ENCODE measurements at places on chromosomes 6 and 20. TPM values are rescaled to one million over a fixed set of nuclear protein-coding genes. Genes with fewer than 3 reads are reported as not detected.

DNA sequence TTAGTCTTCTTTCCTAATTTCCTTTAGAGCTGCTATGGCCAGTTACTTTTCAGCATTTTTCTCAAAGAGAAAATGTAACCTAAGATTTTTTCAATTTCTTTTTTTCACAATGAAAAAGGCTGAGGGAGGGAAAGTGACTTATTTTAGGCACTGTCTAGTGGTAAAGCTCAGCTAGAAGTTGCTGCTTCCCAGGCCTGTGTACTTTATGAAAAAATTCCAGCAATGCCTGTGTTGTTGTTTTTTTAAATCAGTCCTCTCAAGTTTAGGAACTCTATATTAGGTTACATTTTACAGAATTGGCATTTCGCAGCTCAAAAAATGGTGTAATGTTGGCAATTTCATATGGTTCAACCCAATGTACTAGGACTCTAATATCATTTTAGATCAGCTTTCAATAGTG is 269.6 kb downstream of the ARID1B start:
- no peak for DNase-seq

- DNase-seq: no peak
Measured at GRCh38 chr6:19153270-19153980, 683.7 kb upstream of the ID4 start.

- no peak for DNase-seq
Measured at GRCh38 chr20:36988494-36988966, 37.0 kb upstream of the SAMHD1 start.

- DNase-seq: peak; percentile 68
Measured at GRCh38 chr20:21235484-21236445, 67.4 kb upstream of the XRN2 start.

- no peak for DNase-seq
Measured at GRCh38 chr6:151166180-151166579, 73.6 kb upstream of the AKAP12 start.

JAG1 gene
- 0.11 TPM for total RNA-seq

DNA sequence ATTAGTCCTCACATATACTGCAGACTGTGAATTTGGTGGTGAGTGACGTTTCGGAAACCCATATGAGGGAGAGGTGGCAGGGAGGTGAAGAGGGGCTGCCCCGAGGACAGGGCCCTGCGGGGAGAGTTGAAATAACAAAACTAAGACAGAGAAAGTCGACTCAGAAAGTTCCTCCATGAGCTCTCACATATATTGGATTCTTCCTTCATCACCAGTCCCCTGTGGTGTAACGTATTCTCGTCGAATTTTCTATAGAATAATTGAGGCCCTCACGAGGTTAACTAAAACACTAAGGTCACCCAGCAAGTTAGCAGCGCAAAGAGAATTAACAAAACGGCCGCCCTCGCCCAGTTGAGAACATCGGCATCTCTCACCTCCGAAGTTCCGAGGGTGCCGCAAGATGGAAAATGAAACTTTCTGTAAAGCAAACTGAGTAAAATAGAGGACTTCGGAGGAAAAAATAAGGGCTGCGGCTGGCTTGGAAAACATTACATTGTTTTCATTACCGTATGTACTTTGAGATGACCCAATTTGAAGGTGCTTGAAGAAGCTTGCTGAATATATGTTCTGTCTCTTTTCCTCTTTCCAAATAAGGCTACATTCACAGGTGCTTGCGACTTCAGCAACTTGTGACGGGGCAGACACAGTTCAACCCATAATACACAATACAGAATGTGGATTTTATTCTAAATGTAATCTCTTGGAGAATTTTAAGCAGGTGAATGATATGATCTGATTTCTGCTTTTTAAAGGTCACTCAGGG is 490.9 kb upstream of the JARID2 start:
- peak; percentile 61 for DNase-seq

DNA sequence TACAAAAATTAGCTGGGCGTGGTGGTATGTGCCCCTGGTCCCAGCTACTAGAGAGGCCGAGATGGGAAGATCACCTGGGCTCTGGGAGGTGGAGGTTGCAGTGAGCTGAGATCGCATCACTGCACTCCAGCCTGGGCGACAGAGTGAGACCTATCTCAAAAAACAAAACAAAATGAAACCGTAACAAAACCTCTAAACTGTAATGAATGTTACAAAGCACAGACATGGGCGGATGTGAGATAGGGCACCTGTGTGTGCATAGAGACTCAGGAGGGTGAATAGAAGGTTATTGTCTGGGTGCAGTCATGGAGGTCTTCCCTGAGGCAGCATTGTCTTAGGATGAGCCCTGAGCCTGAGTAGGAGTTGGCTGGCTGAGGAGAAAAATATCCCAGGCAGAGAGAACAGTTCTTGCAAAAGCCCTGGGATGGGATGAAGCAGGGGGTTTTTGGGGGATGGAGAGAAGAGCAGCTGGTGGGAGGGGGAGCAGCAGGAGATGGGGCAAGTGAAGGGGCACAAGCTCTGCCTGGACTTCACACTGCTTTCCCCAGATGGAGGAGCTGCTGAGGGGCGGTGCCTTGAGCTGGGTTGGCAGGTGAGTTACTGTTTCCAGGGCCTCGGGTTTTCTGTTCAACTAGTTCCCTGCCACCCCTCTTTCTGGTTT is 5.2 kb downstream of the BCAS4 start:
- no peak for DNase-seq

SYTL3 gene
- 96.6 TPM for total RNA-seq

GJA10 gene
- not detected for total RNA-seq

GRCh38 chr6:133896344-133896721 is 7.4 kb downstream of the TCF21 start:
- DNase-seq: no peak

DNA sequence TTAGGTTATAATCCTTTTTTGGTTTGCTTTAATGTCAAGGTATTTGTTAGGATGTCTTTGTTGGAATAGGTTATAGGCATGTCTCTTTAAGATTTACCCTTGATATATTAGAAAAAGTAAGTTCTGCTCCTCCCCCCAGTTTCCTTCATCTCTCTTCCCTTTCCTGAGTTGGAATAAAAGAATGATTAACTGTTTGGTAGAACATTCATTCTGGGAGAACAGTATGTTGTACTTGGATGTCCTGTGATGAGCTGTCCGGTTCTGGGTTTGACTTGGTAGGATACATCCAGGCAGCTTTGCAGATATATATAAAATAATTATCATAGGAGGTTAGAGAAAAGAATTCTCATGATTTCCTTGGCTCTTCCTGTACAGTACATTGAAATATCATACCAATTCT is 199.6 kb upstream of the RREB1 start:
- DNase-seq: no peak

APOM gene
- total RNA-seq: 2.4 TPM

GRCh38 chr6:112764377-112764776 is 417.2 kb downstream of the RFPL4B start:
- DNase-seq: no peak

DNA sequence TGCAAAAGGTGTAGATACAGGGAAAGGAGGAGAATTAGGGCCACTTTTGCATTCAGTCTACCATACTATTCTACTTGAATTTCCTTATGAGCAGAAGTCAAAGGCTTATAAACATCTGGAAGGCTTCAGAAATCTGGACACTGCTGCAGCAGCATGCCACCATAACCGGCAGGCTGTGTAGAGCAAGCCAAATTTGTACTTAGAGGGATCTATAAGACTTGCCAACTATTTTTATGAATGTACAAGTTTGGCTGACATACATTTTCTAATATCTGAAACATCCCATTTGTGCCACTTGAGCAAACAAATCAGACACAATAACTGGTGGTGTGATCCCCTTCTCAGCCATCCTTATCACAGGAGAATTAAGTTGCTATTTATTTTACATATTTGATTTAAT is 14.0 kb upstream of the PLCB1 start:
- no peak for DNase-seq

POM121L2 gene
- not detected for total RNA-seq

GRCh38 chr6:39688494-39688893 is 36.7 kb downstream of the KIF6 start:
- DNase-seq: no peak

DNA sequence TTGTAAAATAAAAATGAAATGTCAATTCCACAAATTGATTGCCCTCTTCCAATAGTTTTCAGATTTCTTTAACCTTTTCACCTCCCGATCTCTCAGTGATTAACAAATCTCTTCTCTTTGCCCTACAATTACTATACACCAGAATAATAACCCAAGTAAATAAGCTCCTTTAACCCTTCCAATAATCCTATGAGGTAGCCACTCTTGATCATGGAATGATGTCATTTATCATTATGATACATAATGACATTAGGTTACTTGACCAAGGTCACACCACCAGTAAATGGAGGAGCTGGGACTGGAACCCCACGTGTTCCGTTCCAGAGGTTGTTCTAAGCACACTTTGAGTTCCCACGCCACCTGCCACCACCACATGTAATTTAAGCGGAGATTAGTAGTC is 54.8 kb downstream of the ADAT2 start:
- no peak for DNase-seq

GRCh38 chr6:163751032-163751525 is 336.6 kb downstream of the QKI start:
- DNase-seq: no peak

GRCh38 chr6:139371421-139372203 is 2.8 kb downstream of the CITED2 start:
- DNase-seq: no peak

DNA sequence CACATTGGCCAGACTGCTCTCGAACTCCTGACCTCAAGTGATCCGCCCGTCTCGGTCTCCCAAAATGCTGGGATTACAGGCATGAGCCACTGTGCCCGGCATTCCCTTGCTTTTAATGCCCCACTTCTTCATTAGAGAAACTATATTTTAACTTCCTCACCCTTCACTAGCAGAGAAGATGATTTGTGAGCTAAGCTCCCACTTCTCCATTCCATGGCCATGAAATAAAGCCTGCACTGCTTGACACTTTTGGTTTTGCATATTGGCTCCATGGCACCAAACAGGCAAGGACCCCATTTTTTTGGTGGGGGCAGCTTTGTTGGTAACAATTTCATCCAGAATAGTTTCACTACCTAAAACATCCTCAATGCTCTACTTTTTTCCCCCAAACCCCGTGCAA is 145.3 kb downstream of the TFAP2B start:
- no peak for DNase-seq

- peak; percentile 19 for DNase-seq
Measured at GRCh38 chr6:169702840-169703246, 917 bp downstream of the C6orf120 start.

ZC2HC1B gene
- total RNA-seq: not detected

DNA sequence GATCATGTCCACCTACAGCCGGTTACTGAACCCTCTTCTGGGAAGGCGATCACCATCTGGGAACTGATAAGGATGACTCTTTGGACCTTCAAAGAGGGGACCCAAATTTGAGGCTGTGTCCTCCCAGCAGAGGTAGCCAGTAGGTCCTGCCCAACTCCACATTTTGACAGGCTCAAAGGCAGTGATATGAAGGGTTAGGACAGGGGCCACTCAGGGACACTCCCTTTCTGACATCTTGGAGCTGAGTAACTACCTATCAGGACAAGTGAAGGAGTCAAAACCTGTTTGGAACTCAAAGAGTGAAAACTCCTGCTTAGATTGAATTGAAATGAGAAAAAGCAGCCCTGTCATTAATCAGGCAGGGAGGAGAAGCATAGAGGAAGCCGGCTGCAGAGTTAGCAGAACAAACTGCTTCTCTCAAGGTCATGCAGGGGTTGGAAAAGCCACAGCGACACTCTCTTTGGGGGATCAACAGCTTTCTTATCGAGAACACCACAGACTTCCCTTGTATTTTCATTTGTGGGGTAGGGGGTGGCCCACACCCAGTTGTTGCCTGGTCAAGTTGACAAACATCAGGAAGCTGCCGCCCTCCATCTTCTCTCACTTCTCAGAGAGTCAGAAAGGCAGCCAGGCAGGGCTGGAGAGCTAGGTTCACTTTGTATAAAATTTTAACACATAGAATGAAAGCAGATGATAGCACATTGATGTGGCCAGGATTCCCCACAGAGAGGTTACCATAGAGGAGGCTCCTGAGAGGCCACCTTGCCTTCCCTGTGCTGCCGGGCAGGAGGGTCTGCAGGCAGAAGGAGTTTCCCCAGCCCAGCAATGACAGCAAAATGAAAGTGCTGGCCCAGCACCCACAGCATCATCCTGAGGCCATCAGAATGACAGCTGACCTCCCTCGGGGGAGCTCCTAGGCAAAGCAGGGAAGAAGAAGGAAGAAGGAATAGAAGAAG is 47.6 kb downstream of the AGPAT4 start:
- peak; percentile 18 for DNase-seq

TMC2 gene
- total RNA-seq: not detected

DNA sequence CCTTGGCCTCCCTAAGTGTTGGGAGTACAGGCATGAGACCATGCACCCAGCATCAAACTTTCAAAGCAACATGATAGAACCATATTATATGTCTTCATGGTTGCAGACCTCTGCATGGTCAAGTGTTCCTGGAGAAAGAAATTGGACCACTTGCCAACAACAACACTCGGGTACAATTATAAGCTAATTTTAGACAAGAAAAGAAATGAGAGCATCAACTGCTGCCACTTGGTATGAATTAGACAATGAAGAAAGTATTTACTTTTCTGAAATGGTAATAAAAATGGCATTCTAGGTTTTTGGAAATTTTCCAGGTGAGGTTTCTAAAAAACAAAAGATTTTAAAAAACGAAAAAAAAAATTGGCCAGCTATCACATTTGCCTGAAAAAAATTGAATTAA is 7.7 kb upstream of the PM20D2 start:
- DNase-seq: no peak

GRCh38 chr6:70479236-70479635 is 65.9 kb downstream of the FAM135A start:
- no peak for DNase-seq

DNA sequence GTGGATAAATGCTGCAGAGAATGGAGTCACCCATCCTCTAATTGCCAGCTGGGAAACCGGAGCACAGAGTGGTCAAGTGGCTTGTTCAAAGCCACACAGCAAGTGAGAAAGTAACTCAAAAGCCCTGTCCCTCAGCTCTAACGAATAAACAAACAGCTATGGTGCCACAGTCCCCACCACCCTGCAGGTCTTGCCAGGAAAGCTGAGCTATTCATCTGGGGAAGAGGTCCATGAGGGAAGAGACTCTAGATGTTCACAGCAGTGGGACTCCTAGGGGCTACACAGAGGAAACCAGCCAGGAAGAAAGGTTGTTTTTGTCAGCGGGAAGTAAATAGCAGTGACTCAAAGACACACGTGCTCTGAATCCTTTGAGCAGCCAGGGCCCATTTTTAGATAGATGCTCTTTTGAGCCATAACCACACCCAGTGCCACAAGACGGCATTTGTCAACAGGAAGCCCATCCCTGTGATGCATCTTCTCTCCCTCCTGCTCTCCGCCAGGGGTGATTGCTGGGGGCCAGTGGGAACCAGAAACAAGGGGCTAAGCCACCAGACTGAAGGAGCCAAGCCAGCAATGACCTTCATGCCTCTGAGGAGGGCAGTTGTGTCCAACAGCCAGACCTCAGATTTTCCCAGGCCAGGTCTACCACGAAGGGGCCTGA is 32.4 kb upstream of the TCP11 start:
- DNase-seq: no peak

- DNase-seq: no peak
Measured at GRCh38 chr20:44026647-44027342, 112.1 kb downstream of the TOX2 start.

- no peak for DNase-seq
Measured at GRCh38 chr6:157768863-157769551, 54.0 kb upstream of the SNX9 start.

TSPO2 gene
- total RNA-seq: not detected

BTN2A1 gene
- total RNA-seq: 26.4 TPM

GRCh38 chr6:138521790-138522189 is 22.5 kb upstream of the NHSL1 start:
- DNase-seq: no peak

ATF6B gene
- 74.4 TPM for total RNA-seq

- DNase-seq: no peak
Measured at GRCh38 chr6:78101387-78101786, 448.5 kb downstream of the MEI4 start.

EYA2 gene
- not detected for total RNA-seq

ASXL1 gene
- total RNA-seq: 133 TPM

TP53TG5 gene
- total RNA-seq: not detected

FLRT3 gene
- not detected for total RNA-seq
